RWPE2 (cell line): ENCODE measurements at places on chromosomes 1 and 21.

GRCh38 chr1:234608025-234608910 is 1.7 kb downstream of the IRF2BP2 start:
- peak overlapping the region; percentile 98 for H3K27ac ChIP-seq
- no peaks in the 10 kb centered on the region for H3K27me3 ChIP-seq
- peak; percentile 78 for DNase-seq
- peaks cover 53% of the 10 kb centered on the region for H3K36me3 ChIP-seq

- H3K27me3 ChIP-seq: no peaks in the 10 kb centered on the region
- no peaks in the 10 kb centered on the region for H3K36me3 ChIP-seq
- no peak for DNase-seq
- H3K27ac ChIP-seq: no peak overlapping the region
- no peak overlapping the region for H3K4me3 ChIP-seq
- no peaks in the 10 kb centered on the region for H3K4me1 ChIP-seq
Observed at GRCh38 chr1:114315631-114316030, 162.0 kb upstream of the SYT6 start.

GRCh38 chr1:244761279-244761678 is 74.2 kb upstream of the COX20 start:
- no peak overlapping the region for H3K27ac ChIP-seq
- H3K4me3 ChIP-seq: no peak overlapping the region
- H3K27me3 ChIP-seq: no peaks in the 10 kb centered on the region
- H3K36me3 ChIP-seq: no peaks in the 10 kb centered on the region

DNA sequence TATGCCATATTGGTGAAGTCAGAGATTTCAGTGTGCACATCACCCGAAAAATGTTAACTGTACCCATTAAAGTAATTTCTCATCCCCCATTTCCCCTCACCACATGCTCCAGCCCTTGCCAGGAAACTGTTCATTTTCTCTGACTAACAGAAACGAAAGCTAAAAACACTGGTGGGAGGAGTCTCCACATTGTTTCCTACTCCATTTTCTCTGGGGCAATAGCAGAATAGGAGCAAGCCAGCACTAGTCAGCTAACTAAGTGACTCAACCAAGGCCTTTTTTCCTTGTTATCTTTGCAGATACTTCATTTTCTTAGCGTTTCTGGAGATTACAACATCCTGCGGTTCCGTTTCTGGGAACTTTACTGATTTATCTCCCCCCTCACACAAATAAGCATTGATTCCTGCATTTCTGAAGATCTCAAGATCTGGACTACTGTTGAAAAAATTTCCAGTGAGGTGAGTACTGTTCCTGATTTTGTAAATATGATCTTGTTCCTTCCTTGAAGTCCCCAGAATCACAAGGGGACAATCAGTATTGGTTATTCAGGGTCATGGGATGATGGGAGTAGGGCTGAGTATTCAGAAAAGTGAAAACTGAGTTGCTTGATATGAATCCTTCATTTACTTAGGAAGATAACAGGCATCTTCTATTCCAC is at the start of gene IFI16:
IFI16 (plus strand) TSS at position 204 of the 658 bp plus-strand sequence. CDS start 4,774 bp downstream, outside the sequence.
- no peaks in the 10 kb centered on the region for H3K27me3 ChIP-seq
- peaks cover 19% of the 10 kb centered on the region for H3K4me1 ChIP-seq
- H3K4me3 ChIP-seq: peak within 1 kb of the TSS; percentile 38

- no peaks in the 10 kb centered on the region for H3K36me3 ChIP-seq
- H3K4me3 ChIP-seq: no peak overlapping the region
- H3K27ac ChIP-seq: no peak overlapping the region
- no peaks in the 10 kb centered on the region for H3K4me1 ChIP-seq
- DNase-seq: no peak
Observed at GRCh38 chr1:161492827-161493226, 12.4 kb upstream of the FCGR2A start.

GRCh38 chr1:228833911-228834688 is 98.8 kb downstream of the RHOU start:
- DNase-seq: no peak
- H3K27ac ChIP-seq: no peak overlapping the region
- H3K27me3 ChIP-seq: no peaks in the 10 kb centered on the region
- no peaks in the 10 kb centered on the region for H3K36me3 ChIP-seq

DNA sequence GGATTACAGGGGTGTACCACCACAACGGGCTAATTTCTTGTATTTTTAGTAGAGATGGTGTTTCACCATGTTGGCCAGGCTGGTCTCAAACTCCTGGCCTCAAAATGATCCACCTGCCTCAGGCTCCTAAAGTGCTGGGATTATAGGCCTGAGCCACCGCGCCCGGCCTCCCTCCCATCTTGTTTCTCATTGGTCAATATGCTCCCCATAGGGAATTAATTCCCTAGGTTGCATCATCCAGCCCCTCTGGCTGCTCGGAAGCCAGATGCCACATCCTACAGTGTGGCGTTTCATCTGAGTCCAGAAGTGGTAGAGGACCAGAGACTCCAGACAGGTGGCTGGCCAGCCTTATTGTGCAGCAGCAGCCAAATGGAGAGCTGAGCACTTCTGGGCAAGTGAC is 11.5 kb upstream of the VASH2 start:
- no peak overlapping the region for H3K4me3 ChIP-seq
- no peak for DNase-seq
- H3K27me3 ChIP-seq: no peaks in the 10 kb centered on the region
- H3K36me3 ChIP-seq: no peaks in the 10 kb centered on the region
- H3K4me1 ChIP-seq: no peaks in the 10 kb centered on the region

GRCh38 chr1:161185732-161186311 is 8.5 kb upstream of the B4GALT3 start:
- H3K36me3 ChIP-seq: no peaks in the 10 kb centered on the region
- no peak overlapping the region for H3K4me3 ChIP-seq
- peaks cover 12% of the 10 kb centered on the region for H3K4me1 ChIP-seq

GRCh38 chr1:51313961-51314777 is 16.2 kb downstream of the TTC39A start:
- peaks cover 16% of the 10 kb centered on the region for H3K4me1 ChIP-seq
- H3K4me3 ChIP-seq: no peak overlapping the region
- H3K36me3 ChIP-seq: no peaks in the 10 kb centered on the region
- no peak for DNase-seq

GRCh38 chr1:195415584-195415983 is 1192.7 kb downstream of the KCNT2 start:
- H3K36me3 ChIP-seq: no peaks in the 10 kb centered on the region
- DNase-seq: no peak
- no peaks in the 10 kb centered on the region for H3K27me3 ChIP-seq
- no peak overlapping the region for H3K4me3 ChIP-seq

DNA sequence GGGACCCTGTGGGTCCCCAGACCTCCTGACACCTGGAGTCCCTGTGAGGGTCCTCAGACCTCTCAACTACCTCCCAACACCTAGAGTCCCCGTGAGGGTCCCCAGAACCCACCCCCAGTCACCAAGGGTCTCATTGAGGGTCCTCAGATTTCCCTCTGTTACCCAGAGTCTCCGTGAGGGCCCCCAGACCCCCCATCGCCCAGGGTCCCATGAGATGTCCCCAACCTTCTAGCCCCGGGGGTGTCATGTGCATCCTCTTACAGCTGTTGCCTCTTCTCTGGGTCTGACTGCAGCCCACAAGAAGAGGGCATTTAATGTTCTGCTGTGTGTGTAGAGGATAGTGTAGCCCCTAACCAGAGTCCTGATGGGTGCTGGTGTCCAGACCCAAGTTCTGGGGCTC is 2.0 kb upstream of the GJC2 start:
- peak overlapping the region; percentile 83 for H3K27ac ChIP-seq
- no peaks in the 10 kb centered on the region for H3K27me3 ChIP-seq
- no peak for DNase-seq
- H3K4me3 ChIP-seq: no peak overlapping the region
- H3K36me3 ChIP-seq: peaks cover 7% of the 10 kb centered on the region; the same call in 1 of the 2 replicates

GRCh38 chr1:13819642-13820041 is 119.7 kb downstream of the PRDM2 start:
- H3K36me3 ChIP-seq: no peaks in the 10 kb centered on the region
- no peak for DNase-seq
- H3K27ac ChIP-seq: no peak overlapping the region
- H3K4me1 ChIP-seq: no peaks in the 10 kb centered on the region

DNA sequence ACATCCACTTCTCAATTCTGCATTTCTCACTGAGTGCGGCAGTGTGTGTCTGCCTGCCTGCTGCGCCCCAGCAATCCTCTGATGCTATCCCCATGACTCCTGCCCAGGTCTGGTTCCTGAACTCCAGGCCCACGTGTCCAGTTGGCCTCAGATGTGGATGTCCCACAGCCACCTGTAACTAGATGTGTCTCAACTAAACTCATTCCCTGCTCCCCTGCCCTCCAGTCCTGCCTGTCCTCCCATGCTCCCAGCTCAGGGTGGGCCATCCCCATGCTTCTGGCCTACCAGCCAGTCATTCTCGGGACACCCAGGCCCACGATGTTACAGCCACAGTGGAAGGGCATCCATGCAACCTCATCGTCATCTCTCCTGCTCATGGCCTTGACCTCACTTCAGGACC is 76.8 kb downstream of the STUM start:
- H3K36me3 ChIP-seq: no peaks in the 10 kb centered on the region
- no peaks in the 10 kb centered on the region for H3K27me3 ChIP-seq
- DNase-seq: no peak
- no peak overlapping the region for H3K4me3 ChIP-seq
- peak overlapping the region; percentile 28 for H3K27ac ChIP-seq
- no peaks in the 10 kb centered on the region for H3K4me1 ChIP-seq

- H3K4me1 ChIP-seq: no peaks in the 10 kb centered on the region
- H3K27me3 ChIP-seq: no peaks in the 10 kb centered on the region
- H3K27ac ChIP-seq: no peak overlapping the region
- no peaks in the 10 kb centered on the region for H3K36me3 ChIP-seq
- no peak for DNase-seq
Observed at GRCh38 chr1:109516872-109517271, 7.3 kb upstream of the AMIGO1 start.

- no peak overlapping the region for H3K27ac ChIP-seq
- no peaks in the 10 kb centered on the region for H3K27me3 ChIP-seq
- H3K4me1 ChIP-seq: no peaks in the 10 kb centered on the region
- no peaks in the 10 kb centered on the region for H3K36me3 ChIP-seq
- H3K4me3 ChIP-seq: no peak overlapping the region
Observed at GRCh38 chr1:228021355-228022030, 14.7 kb downstream of the WNT3A start.

DNA sequence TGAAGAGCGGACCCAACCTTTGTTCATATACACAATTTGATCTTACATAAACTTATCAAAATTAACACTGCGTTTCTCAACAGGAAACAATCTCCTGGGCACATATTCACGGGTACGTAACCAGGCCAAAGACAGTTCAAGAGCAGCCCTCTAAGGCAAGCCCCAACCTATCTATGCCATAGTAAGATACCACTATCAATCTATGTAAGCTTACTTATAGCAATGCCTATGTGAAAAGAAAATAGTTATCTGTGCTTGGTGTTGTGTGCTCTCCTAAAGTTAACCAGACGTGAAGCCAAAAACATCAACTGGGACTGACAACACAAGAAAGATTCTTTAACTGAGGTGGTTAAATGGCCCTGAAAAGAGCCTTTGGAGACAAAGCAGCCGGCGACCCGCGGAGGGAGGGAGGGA is 49.4 kb upstream of the BOLA1 start:
- H3K36me3 ChIP-seq: peaks cover 18% of the 10 kb centered on the region
- peaks cover 38% of the 10 kb centered on the region for H3K4me1 ChIP-seq
- DNase-seq: no peak
- no peaks in the 10 kb centered on the region for H3K27me3 ChIP-seq
- H3K4me3 ChIP-seq: peak overlapping the region; percentile 38

GRCh38 chr1:101338714-101339430 is 102.1 kb downstream of the S1PR1 start:
- no peak overlapping the region for H3K27ac ChIP-seq
- no peaks in the 10 kb centered on the region for H3K4me1 ChIP-seq
- no peaks in the 10 kb centered on the region for H3K27me3 ChIP-seq
- no peak overlapping the region for H3K4me3 ChIP-seq
- H3K36me3 ChIP-seq: no peaks in the 10 kb centered on the region

DNA sequence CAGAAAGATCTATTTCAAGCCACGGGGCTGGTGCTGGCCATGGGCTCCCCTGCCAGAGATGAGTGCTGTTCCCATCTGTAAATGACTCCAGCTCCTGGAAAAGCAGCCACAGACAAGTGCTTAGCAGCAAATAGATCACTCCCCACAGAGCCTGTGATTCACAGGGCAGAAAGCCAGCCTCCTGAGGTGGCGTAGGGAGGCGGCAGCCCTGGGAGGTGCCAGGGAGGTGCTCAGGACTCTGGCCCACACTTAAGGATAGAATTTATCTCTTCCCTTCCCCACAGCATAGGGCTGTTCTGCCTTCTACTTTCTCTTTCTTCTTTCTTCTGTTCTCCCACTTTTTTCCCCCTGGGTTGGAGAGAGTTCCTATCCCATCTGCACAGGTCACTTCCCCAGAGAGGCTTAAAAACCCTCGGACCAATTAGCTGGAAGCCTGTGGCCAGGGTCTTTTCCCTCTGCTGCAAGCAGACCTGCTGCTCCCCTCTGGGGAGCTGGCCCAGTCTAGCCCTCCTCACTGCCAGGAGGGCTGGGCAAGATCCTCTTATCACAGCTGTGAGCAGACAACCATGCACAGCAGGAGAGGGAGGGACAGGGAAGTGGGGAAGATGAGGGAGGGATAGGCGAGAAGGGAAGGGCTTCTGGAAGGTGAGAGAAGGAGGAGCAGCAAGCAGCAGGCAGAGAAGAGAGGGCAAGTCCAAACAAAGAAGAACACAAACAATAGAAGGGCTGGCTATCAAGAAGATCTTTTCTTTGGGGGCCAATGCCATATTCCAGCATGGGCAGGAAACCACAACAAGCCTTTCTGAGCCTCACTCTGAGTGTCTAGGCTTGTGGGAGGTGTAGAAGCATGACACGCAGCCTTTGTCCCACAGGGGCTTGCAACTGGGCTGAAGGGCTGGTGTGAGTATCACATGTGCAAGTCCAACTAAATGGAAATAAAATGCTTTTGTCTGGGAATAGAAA is 41.0 kb downstream of the KCND3 start:
- H3K4me1 ChIP-seq: peaks cover 10% of the 10 kb centered on the region
- no peak overlapping the region for H3K4me3 ChIP-seq
- H3K36me3 ChIP-seq: no peaks in the 10 kb centered on the region
- H3K27me3 ChIP-seq: no peaks in the 10 kb centered on the region
- H3K27ac ChIP-seq: no peak overlapping the region

GRCh38 chr1:226403201-226404034 is 4.5 kb downstream of the PARP1 start:
- peaks cover 8% of the 10 kb centered on the region for H3K4me1 ChIP-seq
- no peaks in the 10 kb centered on the region for H3K36me3 ChIP-seq

DNA sequence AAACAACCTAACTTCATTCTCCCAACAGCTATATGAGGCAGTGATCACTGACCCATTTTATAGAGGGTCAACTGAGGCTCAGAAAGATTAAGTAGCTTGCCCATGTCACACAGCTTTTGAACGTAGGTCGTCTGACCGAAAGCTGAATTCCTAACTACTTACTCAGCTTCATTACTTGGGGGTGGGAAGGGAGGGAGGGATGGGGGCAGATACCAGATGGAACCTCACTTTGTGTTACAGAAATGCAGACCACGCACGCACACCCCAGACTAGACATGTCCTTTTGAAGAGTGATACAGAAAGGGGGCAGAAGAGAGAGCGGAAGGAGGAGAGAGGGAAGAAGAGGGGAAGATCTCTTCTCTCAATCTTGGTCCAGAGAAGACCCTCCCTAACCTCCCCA is 2.3 kb downstream of the ADGRB2 start:
- no peaks in the 10 kb centered on the region for H3K36me3 ChIP-seq
- H3K4me3 ChIP-seq: no peak overlapping the region
- peaks cover 12% of the 10 kb centered on the region for H3K4me1 ChIP-seq
- H3K27me3 ChIP-seq: peaks cover 4% of the 10 kb centered on the region
